ENCODE measurements at places on chromosomes 16 and 17. TPM values are rescaled to one million over a fixed set of nuclear protein-coding genes. Genes with fewer than 3 reads are reported as not detected.
A peak's percentile ranks its signal among the peaks of the same experiment; 100 is the strongest.

GRCh38 chr16:57530104-57530521, 6.3 kb downstream of the CCDC102A start:
- no peak for DNase-seq

The SEPTIN12 gene
- 61.0 TPM for total RNA-seq

The NRN1L gene
- total RNA-seq: 4.2 TPM

The CCL15 gene
- total RNA-seq: 0.87 TPM

DNA sequence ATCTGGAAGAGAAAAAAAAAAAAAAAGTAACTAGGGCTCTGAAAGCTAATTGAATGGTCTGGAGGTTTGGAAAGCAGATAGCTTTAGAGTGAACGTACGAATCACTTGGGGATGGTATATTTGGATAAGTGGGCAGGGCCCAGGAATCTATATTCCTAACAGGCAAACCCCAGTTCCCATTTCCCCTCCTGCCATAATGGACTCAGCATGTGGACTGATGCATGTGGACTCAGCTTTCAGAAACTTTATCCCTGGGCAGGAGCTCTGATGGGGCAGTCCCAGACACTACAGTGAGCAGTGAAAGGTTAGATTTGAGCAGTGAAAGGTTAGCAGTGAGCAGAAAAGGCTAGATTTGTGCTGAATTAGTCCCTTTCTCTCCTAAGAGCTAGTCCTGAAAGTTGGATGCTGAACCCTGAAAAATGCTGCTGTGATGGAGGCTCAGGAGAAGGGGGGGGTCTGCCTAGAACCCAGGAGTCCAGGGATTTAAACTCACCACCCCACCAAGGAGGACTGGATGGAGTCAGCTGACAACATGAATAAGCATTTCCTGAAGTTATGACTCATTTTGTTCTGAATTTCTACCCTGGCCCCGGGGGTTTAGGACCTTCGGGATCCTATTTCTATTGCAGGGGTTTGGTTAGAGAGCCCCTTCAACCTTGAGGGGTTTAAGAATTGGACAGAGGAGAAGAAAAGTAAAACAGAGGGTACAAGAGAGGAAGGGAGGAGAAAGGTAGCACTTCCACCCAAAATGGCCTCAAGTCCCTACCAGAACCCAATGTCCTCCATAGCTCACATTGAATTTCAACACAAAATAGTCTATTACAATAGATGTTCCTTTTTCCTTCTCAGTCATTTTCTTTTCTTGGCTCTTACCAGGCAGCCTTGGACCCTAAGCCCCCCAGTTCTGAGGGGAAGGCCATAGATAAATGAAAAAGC, 10.3 kb upstream of the FZD2 start:
- no peak for DNase-seq

DNA sequence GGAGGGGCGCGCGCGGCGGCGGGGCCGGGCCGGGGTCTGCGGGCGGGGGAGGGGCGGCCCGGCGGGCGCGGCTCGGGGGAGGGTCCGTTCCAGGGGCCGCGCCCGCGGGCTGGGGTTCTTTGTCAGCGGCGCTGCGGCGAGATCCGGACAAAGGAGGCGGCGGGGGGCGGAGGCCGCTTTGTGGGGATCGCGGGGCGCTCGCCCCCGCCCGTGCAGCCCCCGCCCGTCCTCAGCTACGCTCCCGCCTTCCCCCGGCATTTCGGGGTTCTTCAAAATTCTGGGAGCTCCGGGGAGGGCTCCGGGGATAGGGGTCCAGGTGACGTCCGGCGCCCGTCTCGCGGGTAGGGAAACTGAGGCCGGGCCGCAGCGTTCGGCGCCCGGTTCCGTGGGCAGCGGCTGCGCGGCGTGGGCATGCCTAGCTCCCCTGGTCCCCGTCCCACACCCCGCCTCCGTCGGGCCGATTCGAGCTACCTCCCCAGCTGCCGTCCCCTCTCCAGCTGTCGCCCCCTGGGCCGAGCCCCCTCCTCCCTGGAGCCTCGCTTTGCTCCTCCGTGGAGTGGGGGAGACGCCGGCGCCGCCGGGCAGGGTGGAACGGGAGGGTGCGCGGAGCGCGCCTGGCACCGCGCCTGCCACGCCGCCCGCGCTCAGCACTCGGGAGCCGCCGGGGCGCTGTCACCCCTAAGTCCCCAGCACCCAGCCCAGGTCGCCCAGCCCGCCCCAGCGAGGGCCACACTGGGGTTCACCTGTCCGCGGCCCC, 546 bp downstream of the SNN start:
- DNase-seq: no peak

GRCh38 chr17:17760872-17761550, 75.8 kb downstream of the SREBF1 start:
- DNase-seq: no peak

The GRAPL gene
- 2.2 TPM for total RNA-seq

The TP53TG3D gene
- total RNA-seq: 11.5 TPM

The NPB gene
- 22.7 TPM for total RNA-seq

The GEMIN4 gene
- 77.4 TPM for total RNA-seq

The ALDH3A1 gene
- 5.6 TPM for total RNA-seq

DNA sequence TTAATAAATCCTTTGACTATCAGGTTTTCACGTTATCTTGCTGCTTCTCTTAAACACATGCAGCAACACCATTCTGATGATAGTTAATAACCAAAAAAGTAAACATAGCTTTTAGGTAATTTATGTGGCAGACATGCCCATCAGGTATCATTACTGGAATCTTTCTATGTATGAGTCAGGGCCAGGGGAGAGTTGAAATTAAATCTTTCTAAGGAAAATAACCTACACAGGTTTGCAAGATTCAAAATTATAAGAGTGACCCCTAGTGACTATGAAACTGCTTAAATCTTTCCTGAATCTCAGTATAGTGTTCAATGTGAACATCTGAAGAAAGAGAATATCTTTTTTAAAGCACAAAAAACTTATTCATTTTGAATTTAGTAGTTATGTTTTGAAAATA, 666.6 kb downstream of the CDH11 start:
- DNase-seq: no peak

The AXIN2 gene
- 20.2 TPM for total RNA-seq

The SUMO2 gene
- 102 TPM for total RNA-seq

- DNase-seq: peak; percentile 92
These were observed 4.6 kb downstream of the DHX58 start for GRCh38 chr17:42107597-42108576.

The SLC13A2 gene
- 0.79 TPM for total RNA-seq

- no peak for DNase-seq
These were observed 30.5 kb downstream of the SNTB2 start for GRCh38 chr16:69217433-69217832.

DNA sequence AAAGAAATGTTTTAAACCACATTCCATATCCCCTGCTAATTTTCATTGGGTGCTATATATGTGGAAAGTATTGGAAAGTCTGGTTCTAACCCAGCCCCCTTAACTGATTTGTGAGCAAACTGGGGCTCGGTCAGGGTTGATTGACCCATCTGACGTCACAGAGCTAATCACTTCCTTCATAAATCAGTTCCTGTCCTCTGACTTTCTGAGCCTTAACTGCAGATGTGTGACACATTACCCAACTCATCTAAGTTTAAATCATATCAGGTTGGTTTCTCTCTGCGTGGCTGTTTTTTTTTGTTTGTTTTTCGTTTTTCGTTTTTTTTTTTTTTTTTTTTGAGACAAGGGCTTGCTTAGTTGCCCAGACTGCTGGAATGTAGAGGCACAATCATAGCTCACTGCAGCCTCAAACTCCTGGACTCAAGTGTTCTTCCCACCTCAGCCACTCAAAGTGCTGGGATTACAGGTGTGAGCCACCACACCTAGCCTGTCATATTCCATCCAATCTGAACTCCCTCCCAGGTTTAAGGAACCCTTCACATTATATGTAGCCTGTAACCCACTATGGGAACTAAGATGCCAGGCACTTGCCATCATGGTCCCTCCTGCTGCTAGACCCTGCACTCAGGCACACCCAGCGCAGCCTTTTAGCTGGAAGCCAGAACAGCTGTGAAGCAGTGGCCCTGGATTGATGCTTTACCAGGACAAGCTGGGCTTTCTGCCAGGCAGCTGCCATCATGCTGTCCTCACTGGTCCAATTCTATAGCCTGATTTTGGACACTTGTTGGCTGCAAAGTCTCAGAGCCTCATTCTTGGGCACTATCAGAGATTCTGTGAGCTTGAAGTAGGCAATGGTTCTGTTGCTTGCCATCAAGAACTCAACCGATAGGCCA, 6.9 kb upstream of the BPTF start:
- peak; percentile 3 for DNase-seq

The C16orf54 gene
- total RNA-seq: 0.31 TPM

The RAMP2 gene
- 6.9 TPM for total RNA-seq

DNA sequence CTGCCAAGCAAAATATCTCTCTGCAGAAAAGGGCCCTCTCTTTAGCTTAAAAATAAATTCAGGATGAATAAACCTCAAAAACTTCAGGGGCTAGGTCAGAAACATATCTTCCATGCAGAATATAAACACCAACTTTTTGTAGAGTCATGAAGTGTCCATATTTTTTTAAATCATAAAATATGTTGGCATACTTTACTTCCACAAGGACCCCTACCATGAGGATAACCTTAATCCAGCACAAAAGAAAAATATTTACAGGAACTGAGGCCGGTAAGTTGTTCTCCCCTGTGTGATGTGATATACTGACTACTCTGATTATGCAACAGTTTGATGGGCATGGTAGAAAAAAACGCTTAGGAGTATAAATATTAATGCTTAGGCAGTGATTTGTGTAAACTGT, 264.8 kb upstream of the CDH11 start:
- no peak for DNase-seq

- DNase-seq: no peak
These were observed 199.8 kb downstream of the CYB561 start for GRCh38 chr17:63246344-63246743.

DNA sequence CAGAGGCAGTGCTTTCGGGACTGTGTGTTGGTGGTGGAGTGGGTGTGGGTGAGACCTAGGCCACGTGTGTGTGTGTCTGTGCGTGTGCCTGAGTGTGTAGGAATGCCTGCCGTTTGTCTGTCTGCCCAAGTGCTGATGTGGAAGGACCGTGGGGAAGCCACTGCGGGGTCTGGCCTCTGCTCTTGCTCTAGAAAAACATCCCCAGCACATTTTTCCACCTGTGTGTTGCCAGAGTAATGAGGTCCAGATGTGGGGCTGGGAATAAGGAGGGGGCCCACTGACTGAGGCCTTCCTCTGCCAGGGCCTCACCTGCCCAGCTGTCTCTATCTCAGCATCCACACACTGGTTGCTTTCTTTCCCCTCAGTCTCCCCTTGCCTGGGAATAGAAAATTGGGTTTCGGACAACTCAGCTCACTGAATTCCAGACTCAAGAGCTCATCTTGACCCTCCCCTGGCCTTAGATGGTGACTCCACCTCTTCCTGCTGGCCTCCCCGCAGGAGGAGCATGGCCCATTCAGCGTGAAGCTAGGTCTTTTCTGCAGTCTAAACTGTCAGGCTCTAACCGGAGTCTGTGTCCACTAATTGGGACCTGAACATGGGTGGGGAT, 7.6 kb downstream of the SGCA start:
- DNase-seq: peak; percentile 55

The FBXL20 gene
- total RNA-seq: 67.5 TPM

The C17orf78 gene
- 2.0 TPM for total RNA-seq

- DNase-seq: no peak
These were observed 21.6 kb upstream of the EVPL start for GRCh38 chr17:76048711-76049110.

GRCh38 chr17:79306424-79307318, 232.0 kb downstream of the ENGASE start:
- peak; percentile 21 for DNase-seq

- no peak for DNase-seq
These were observed 1.9 kb upstream of the HSF4 start for GRCh38 chr16:67162506-67163163.

The CCL22 gene
- total RNA-seq: not detected

DNA sequence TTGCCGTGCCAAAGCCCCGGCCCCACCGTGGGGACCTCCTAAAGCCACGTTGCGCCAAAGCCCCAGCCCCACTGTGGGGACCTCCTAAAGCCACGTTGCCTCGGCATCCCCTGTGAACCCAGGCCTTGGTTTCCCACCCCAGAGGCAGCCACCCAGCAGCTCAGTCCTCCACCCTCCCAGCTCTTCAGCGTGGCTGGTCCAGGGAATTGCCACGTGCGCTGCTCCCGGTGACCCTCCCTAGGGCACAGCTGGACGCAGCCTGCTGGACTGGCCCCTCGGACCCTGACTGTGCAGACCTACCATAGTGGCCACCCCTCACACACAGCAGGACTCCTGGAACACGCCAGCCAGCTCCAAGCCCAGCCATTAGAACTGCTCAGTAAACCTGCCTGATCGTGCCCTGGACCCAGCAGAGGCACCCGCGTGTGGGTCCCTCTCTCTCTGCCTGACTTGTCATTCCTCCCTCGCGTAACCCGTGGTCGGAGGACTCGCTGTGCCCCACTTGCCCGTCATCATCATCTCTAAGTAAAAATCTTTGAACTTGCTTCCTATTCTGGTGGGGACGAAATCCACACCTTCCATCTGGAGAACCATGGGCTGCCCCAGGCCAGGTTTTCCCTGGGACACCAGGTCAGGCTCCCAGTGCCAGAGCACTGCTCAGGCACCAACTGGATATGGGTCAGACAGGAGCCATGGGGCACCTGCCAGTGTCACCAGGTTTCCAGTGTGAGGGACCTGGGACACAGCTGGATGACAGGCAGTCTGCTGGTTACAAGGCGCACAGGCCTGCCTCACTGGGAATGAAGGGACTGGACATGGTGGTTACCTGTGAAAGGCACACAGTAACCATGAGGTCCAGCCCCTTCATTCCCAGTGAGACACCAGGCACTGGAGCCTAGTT, 5.6 kb downstream of the CIAO3 start:
- DNase-seq: no peak

- peak; percentile 26 for DNase-seq
These were observed 31.8 kb downstream of the HASPIN start for GRCh38 chr17:3755335-3756030.

DNA sequence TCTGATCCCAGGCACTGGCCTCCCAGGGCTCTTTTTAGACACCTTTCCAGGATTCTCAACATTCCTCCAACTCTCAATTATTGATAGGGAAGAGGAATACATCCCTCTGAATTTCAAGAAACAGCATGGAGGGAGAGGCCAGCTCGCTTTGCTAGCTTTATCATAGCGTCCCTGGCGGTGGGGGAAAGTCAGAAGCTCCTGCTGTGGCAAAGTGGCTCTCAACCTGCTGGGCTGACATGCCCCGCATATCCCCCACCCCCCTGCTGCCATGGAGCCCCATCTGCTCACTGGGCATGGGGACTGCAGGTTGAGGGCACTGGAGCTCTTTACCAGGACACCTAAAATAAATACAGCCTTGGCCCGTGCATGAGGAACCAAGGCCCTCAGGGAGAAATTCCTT, 140.3 kb downstream of the SLC39A11 start:
- peak; percentile 15 for DNase-seq

- no peak for DNase-seq
These were observed 23.6 kb downstream of the ZNF469 start for GRCh38 chr16:88406096-88407041.

The SLC5A10 gene
- total RNA-seq: 1.1 TPM

GRCh38 chr16:764848-765487, 4.4 kb downstream of the MSLN start:
- no peak for DNase-seq
